ENCODE measurements at places on chromosomes 2 and 18. TPM values are rescaled to one million over a fixed set of nuclear protein-coding genes. Genes with fewer than 3 reads are reported as not detected.
A peak's percentile ranks its signal among the peaks of the same experiment; 100 is the strongest.

DNA sequence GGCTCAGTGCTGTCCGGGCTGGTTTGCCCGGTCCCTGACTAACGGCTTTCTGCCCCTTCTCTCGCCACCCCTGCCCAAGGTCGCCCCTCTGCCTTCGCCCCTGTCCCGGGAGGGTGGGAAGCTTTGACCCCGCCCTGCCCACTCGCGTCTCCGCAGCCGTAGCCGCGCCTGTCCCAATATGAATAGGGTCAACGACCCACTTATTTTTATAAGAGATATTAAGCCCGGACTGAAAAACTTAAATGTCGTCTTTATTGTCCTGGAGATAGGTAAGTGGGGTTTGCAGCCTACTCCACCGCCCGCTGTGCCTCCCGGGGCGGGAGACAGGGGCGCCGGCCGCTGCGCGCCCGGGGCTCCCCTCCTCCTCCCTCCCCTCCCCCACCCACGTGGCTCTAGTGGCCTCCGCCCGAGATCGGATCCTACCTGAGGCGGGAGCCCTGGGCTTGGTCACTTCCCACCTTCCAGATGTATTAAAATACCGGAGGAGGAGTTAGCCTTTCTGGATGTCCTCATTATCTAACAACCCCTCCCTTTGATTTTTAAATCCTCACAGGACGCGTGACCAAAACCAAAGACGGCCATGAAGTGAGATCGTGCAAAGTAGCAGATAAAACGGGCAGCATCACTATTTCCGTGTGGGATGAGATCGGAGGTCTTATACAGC lies 633 bp downstream of the NABP1 start:
- DNase-seq: peak; percentile 68

GRCh38 chr2:223062396-223062795 lies 10.4 kb downstream of the KCNE4 start:
- DNase-seq: no peak

- no peak for DNase-seq
Measured at GRCh38 chr18:35324926-35325655, 19.1 kb downstream of the ZNF24 start.

- no peak for DNase-seq
Measured at GRCh38 chr2:203681978-203682377, 24.5 kb upstream of the CD28 start.

MLPH gene
- 0.38 TPM for total RNA-seq

AQP12B gene
- not detected for total RNA-seq

DNA sequence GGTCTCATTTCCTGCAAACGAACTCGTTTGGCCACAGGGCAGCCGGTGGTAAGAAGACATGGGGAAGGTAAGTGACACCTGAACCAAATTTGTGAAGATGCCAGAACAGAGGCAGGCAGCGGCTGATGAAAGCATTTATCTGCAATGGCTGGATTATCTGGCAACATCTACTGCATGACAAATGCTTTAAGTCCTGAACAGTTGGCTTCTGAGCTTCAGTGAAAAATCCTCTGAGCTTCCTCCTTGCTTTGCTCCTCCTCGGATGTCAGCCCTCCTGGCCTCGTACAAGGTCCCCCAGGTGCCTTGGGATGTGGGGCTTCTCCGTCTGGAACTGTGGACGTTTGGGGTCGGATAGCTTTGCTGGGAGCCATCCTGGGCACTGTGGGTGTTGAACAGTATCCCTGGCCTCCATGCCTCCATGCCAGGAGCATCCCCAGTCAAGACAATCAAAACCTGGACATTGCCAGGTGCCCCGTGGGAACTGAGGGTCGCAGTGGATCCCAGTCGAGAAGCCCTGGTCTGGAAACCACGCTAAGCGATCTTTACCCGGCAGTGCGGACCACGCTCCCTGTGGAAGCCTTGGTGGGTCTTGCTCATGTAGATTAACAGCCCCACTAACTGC lies 49.3 kb downstream of the KCNG2 start:
- no peak for DNase-seq

DNA sequence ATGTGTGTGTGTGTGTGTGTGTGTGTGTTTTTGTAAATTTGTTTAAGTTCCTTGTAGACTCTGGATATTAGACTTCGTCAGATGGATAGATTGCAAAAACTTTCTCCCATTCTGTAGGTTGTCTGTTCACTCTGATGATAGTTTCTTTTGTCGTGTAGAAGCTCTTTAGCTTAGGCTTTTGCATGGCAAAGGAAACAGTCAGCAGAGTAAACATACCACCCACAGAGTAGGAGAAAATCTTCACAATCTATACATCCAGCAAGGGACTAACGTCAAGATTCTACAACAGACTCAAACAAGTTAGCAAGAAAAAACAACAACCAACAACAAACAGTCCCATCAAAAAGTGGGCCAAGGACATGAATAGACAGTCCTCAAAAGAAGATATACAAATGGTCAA lies 336.7 kb upstream of the ATP5MC3 start:
- no peak for DNase-seq

ARHGEF33 gene
- not detected for total RNA-seq

DNA sequence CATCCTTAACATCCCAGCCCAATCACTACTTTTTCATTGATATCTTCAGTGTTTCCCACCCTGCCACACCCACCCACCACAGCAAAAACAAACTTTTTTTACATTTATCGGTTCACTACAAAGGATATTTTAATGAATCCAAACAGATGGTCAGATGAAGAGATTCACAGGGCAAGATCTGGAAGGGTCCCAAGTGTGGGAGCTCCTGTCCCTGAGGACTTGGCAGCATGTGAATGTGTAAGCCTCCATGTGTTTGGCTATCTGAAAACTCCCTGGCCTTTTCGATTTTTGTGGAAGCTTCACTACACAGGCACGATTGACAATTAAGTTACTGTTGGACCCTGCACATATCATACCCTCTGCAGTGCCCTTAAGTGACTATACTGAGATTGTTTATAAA lies 48.1 kb upstream of the CRIM1 start:
- DNase-seq: no peak

MAPK4 gene
- not detected for total RNA-seq

DNA sequence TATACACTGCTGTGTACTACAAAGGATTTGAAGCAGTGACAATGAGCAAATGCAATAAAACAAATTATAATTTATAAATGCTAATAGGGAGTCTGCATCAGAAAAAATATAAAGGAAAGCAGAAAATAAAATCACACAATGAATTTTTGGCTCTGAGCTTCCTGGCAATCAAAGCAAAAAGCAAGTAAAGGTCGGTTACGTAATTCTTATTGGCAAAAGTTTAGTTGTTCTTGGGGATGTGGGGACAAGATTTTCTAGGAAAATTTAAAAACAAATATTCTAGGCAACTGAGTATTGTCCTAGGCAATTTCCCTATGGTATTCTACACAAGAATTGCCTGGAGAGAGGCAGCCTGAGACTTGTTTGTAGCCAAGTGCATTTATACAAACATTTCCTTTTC lies 1.8 kb downstream of the ORC2 start:
- DNase-seq: no peak

- no peak for DNase-seq
Measured at GRCh38 chr2:39356922-39357639, 80.0 kb downstream of the MAP4K3 start.

- no peak for DNase-seq
Measured at GRCh38 chr2:191363267-191363666, 118.1 kb downstream of the MYO1B start.

GRCh38 chr2:26533661-26534060 lies 55.7 kb upstream of the OTOF start:
- DNase-seq: no peak

GRCh38 chr2:5412001-5412400 lies 280.2 kb upstream of the SOX11 start:
- DNase-seq: no peak

DNA sequence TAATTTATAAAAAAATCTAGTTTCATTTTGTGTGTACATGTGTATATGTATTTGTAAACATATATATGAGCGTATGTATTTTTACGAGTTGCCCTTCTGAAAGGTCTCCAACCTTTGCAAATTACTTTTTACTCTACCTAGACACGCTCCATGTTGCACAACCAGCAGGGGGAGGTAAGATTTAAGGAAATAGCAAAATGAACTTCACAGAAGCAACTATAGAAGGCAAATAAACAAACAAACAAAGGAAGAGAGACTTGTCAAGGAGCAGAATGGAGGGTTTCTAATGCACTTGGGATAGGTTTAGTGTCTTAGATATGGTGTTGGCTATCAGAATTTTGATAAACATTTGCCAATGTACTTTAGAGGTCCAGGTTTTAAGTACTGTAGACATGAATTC lies 820.5 kb upstream of the POU3F3 start:
- no peak for DNase-seq

C2orf80 gene
- total RNA-seq: not detected

DNA sequence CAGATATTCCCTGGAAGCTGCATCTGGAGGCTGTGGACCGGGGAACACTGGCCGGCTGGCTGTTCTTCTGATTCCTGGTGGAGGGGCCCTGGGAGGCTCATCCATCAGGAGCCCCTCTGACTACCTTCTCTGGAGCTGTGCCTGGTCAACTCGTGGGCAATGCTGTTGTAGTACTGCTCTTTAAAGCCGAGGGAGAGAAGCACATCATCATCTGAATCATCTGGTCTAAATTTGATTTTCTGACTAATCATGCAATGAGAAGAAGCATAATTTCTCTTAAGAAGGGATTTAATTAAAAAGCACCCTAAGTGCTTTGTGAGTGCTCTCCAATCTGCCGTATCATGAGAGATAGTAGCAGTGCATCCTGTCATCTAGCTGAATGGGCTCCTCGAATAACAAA lies 229.5 kb downstream of the FHOD3 start:
- no peak for DNase-seq

GRCh38 chr18:44130376-44130942 lies 550.2 kb upstream of the SETBP1 start:
- no peak for DNase-seq

- DNase-seq: peak; percentile 80
Measured at GRCh38 chr2:195659982-195660890, 3.2 kb downstream of the SLC39A10 start.

GCG gene
- total RNA-seq: not detected

DNA sequence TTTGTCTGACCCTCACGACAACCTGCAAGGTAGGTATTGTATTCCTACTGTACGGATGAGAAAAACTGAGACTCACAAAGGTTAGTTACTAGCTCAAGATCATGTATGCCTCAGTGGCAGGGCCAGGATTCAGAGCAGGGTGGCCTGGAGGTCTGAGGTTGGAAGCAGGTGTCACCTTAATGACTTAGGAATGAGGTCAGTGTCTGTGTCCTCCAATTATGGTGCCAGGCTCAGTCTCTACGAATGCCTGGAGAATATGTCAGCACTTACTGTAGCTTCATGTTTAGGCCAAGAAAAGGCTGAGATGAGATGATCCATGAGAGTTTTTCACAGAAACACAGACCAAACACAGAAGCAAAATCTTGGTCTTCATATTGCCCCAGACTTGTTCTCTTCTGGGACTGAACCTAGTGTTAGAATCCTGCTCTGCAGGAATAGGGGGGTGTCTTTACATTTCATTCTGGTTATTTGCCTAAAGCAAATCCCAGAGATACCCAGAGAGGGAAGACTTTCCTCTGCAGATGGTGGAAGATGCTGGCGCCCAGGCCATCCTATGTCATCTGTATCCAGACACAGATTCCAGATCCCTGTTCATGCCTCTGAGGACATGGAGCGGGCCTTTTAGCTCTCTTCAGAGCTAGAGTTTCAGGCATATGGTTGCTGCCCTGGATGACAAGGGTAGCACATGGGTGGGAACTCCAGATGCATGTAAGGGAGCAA lies 16.3 kb upstream of the RAB10 start:
- no peak for DNase-seq

DNA sequence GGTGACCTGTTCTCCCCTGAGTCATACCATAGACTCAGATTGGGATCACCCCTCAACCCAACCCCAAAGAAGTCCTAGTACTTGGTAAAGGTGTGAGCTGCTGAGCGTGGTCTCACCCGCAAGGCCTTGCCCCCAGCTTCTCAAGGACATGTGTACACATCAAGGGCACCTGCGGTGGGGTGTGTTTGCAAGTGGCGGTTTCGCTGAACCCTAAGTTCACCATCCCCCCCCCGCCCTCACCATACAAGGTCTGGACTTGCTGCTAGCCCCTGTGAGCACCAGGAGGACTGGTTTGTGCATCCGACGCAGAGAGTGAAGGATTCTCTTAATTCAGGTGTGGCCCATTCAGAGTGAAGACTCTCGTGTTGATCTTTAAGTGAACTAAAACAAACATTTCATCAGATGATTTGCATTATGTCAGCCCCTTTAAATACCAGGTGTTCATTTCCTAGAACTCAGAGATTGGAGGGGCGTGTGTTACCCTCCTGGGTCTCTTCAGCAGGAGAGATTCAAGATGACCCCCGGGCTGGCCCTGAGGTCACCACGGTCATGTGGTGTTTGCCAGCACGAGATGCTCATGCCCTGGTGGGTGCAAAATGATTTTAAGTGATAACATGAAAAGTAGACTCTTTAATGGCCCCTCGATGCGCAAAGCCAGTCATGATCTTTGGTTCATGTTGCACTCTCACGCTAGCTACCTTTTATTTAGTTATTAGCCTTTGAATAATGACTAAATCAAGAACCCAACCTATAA lies 27.8 kb downstream of the MTERF4 start:
- no peak for DNase-seq

DNA sequence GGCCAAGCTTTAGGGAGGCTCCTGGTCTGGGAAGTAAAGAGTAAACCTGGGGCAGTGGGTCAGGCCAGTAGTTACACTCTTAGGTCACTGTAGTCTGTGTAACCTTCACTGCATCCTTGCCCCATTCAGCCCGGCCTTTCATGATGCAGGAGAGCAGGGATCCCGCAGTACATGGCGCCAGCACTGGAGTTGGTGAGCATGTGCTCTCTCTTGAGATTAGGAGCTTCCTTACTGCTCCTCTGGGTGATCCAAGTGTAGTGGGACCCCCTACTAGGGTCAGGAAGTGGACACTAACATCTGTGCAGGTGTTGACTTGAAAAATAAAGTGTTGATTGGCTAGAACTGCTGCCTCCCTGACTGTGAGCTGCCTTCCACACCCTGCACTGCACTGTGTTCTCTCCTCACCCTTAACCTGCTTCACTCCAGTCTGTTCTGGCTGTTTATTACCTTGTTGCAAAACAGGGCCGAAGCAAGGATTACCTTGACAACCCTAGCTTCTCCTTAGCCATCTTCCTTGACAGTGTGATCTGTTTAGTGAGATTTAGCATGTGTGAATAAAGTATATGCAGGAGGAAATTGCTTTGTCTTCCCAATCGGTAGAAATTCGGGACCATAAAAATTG lies 5.2 kb downstream of the RETREG2 start:
- no peak for DNase-seq

- no peak for DNase-seq
Measured at GRCh38 chr2:20669562-20670314, 2.8 kb downstream of the GDF7 start.

DNA sequence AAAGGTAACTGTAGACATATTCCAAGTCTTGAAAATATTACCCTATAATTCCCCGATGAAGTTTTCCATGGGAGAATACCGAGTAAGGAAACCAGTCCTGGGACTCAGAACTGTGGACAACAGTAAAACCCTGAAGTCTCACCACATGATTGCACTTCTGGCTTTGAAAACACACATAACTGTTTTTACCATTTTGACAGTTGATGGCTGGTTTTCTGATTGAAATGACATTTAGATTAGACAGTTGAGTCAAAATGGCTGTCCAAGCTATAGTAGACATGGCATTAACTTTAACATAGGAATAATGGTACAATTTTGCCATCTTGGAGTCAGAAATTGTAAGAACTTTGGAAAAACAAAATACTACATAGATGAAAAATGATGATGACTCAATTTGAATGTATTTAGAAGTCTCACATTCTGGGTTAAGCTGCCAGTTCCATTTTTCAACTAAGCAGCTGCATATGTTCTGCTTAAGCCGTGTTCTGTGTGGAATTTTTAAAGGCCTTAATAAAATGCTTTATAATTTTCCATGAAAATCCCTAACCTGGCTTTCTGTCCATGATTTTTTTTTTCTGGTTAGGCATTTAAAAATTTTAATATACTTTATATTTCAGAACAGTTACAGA lies 38.3 kb upstream of the WIPF1 start:
- no peak for DNase-seq

FBXO15 gene
- total RNA-seq: 0.71 TPM

CXCR2 gene
- total RNA-seq: not detected
